ENCODE measurements at places on chromosomes 6 and 20.

- no peak for DNase-seq
These were observed 64.6 kb downstream of the RPP40 start for GRCh38 chr6:4939241-4939640.

DNA sequence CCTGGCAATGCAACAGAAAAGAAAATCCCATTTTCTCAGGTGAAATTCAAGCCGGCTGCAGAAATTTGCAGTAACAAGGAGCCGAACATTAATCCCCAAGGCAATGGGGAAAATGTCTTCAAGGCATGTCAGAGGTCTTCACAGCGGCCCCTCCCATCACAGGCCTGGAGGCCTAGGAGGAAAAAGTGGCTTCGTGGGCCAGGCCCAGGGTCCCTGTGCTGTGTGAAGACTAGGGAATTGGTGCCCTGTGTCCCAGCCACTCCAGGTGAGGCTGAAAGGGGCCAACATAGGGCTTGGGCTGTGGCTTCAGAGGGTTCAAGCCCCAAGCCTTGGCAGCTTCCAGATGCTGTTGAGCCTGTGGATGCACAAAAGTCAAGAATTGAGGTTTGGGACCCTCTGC lies 111.7 kb downstream of the CD24 start:
- DNase-seq: no peak

- no peak for DNase-seq
These were observed 32.2 kb downstream of the COX4I2 start for GRCh38 chr20:31669876-31670275.

GRCh38 chr20:17571153-17571527 lies 1.3 kb downstream of the DSTN start:
- DNase-seq: no peak

GRCh38 chr6:149383371-149383770 lies 16.7 kb upstream of the SUMO4 start:
- DNase-seq: no peak

GRCh38 chr6:118812970-118813369 lies 81.0 kb upstream of the ASF1A start:
- no peak for DNase-seq

DNA sequence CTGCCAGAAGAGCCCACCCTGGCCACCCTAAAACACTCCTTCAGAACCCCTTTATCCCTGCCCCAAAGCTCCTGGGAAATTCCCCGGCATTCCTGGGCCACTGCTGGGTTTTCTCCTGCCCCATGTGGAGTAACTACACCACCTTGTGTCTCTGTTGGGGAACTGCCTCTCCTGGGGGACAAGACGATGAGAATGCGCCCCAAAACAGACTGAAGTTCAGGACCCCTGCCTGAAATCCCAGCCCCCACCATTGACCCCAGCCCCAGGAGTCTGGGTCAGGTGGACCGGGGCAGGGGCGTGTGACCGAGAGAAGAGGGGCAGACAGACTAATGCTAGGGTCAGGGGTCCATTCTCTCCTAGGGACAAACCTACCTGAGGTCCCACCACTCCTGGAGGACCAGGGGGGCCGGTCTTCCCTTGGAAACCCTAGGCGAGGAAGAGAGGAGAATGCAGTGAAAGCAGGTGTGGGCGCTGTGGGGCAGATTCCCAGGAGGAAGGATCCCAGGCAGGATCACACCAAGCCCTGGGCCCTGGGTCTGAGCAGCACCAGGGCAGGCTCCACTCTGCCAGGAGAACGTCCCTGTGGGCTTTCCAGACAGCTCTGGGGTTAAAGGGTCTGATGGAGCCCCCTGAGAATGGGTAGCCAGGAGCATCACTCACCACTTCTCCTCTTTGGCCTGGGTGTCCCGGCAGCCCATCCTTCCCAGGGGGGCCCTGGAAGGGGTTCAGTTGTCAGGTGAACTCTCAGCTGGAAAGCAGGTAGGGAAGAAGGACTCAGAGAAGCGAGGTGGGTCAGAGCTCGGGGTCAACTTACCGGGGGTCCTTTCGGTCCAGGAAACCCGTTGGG lies 19.4 kb downstream of the COL11A2 start:
- no peak for DNase-seq

DNA sequence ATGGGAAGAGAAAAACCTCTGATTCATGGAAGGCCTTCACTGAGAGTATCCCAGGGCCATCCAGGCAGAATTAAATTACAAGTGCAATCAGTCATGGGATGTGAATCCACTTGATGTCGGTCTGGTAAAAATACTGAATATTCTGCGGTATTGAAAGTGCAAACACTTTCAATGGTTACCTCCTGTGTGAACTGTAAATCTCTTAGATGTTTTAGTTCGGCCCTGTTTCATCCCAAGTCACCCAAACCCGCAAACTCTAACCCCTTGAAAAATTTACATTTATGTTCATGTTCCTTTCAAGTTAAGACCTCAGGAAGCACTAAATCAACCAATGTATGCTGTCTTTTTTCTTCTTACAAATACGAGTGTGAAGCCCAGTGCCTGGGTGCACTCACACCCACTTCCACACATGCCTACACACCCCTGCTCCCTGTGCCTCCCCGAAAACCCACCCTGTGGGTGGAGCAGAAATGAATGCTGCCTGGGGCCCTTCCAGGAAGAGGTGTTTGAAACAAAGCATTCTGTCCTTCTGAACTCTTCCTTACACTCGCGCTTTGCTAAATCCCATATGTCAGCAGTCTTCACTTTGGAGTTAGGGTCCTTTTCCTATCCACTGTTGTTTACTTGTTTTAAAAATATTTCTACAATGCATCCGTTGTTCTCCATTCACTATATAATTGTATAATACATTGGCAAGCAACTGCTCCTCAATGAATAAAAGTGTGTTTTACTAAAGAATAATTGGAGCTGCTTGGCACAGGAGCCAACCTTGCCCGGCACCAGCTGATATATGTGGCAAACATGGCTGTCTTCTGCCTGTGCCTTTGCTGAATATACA lies 62.7 kb downstream of the FYN start:
- no peak for DNase-seq

- DNase-seq: no peak
These were observed 68.1 kb upstream of the SNRPB2 start for GRCh38 chr20:16661756-16662155.

DNA sequence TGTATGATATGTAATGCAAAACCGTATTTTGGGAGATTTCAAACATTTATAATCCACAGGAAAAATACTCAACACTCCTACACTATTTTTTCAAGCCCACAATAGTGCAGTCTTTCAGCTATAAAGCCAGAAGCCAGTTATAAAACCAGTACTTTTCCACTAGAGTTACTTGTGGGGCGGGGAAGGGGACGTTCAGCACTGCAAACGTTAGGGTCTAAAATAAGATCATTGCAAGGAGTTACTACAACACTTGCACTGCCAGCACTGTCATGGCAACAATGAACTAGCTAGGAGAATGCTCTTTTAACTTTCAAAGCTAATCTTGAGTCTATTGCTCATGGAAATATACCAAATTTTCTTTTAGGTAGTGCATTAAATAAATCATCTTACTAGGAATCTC lies 14.7 kb downstream of the SESN1 start:
- no peak for DNase-seq

DNA sequence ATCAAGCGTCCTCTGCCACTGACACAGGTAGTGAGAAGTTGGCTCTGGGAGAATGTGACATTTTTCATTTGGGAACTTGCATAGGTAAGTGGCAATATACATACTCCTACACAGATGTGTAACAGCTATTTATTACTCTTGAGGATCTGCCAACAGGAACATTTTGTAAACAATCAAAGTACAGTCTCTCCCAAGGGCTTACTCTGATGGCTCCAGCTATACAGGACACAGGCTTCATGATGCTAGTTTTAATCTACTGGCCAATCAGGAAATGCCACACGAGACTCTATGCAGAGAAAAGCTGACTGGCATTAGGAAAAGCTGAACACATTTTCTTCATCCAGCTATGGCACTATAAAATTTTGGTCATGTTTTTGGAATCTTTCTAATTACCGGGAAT lies 57.8 kb downstream of the POPDC3 start:
- DNase-seq: no peak

- DNase-seq: no peak
These were observed 9.5 kb downstream of the GMDS start for GRCh38 chr6:2235777-2236495.

- no peak for DNase-seq
These were observed 226.9 kb downstream of the CD83 start for GRCh38 chr6:14344486-14344885.

GRCh38 chr6:84685983-84686584 lies 78.3 kb downstream of the TBX18 start:
- DNase-seq: no peak

- no peak for DNase-seq
These were observed 33.9 kb upstream of the ALDH8A1 start for GRCh38 chr6:134983823-134984222.

GRCh38 chr6:11575408-11576033 lies 38.0 kb downstream of the TMEM170B start:
- DNase-seq: peak; percentile 28

All from activated T-cell treated with anti-CD3 and anti-CD28 coated beads for 4 hours (primary cell).